ENCODE measurements at places on chromosomes 4 and X.

DNA sequence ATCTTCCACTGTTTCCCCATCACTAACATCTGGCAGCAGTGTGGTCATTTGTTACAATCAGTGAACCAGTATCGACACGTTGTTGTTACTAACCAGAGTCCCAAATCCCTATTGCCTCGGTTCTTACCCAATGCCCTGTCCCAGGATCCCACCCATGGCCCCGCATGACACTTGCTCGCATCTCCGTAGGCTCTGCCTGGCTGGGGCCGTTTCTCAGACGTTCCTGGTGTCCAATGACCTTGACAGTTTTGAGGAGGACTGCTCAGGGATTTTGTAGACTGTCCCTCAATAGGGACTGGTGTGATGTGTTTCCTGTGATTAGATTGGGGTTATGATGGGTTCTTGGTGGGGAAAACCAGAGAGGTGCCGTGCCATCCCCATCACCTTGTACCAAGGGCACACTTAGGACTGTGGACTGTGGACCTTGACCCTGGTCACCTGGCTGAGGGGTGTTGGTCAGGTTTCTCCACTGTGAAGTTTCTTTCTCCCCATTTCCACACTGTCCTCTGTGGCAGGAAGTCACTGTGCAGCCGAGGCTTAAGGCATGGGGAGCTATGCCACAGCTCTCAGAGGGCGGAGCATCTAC is 108.4 kb downstream of the ADRA2C start:
- DNase-seq = no peak

GRCh38 chr4:151983854-151984253 is 223.0 kb upstream of the GATB start:
- no peak for DNase-seq

GRCh38 chr4:118270492-118270891 is 82.3 kb downstream of the PRSS12 start:
- peak; percentile 45 for DNase-seq

DNA sequence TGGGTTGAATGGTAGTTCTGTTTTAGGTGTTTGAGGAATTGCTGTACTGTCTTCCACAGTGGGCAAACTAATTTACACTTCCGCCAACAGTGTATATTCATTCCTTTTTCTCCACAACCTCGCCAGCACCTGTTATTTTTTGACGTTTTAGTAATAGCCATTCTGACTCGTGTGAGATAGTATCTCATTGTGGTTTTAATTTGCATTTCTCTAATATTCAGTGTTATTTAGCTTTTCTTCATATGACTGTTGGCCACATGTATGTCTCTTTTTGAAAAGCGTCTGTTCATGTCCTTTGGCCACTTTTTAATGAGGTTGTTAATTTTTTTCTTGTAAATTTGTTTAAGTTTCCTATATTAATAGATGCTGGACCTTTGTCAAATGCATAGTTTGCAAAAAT is 26.9 kb upstream of the WDR17 start:
- DNase-seq = no peak

DNA sequence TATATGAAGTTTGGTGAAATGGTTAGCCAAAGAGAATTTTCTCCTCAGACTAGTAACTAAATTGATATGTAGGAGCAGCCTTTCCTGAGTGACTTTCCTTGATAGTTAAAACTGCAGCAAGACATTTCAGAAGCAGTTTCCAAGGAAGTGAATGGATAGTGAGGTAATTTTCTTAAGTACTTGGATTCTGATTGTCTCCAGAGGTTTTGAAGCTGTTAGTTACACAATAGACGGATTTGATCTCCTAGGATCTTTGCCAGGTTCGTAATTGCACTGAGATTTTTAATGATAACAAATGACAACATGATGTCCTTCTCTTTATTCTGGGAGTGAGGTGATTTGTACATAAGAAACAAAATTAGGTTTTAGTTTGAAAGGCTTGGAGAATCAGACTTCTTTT is 29.2 kb downstream of the PRRG1 start:
- DNase-seq = no peak

GRCh38 chrX:37815366-37815765 is 32.0 kb downstream of the DYNLT3 start:
- no peak for DNase-seq

DNA sequence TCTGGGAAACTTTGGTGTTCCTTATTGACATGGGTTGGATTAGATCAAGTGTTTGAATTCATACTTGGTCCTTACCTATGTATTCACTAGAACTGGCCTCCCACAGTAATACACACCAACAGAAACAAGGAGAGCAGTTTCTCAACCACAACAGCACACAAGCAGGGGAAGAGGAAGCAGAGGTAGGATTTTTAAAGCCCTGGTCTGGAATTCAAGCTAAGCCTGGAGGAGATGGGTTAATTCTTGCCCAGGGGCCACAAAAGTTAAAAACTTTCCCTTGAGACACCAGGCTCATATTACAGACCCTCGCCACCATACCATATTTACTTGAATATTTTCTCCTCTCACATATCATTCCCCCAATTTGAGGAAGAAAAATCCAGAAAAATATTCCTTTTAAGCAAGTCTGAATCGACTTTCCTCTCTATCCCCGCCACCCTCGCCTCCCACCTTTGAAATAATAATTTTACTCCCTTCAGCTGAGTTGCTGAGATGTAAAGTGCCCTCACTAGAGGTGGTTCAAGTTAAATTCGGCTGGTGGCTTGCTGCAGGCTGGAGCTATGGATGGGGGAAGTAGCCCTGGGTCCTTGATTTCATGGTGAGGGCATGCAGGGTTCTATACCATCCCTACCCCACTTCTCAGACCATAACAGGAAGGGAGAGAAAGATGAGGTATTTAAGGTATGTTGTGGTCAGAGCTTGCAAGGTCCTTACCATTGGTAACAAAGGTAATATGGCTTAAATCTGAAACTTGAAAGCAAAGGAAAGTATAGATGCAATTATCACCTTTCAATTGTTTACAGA is 440.2 kb downstream of the INPP4B start:
- peak; percentile 47 for DNase-seq

DNA sequence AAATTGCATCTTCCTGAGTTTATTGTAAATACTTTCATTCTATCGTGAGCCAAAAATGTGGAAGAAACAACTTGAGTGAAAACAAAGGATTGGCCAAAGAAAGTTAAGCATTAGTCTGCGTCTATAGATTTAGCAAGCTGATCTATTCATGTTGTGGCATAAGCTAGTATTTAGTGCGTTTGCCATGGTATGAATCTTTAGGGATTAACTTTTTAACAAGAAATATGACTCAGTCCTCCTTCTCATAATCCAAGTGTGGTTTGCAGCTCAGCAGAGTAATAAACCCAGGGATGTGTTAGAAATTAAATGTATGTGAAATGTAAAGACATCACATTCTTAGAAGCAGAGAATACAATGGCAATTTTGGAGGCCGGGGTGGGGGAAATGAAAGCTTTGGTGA is 1110.9 kb downstream of the NLGN4X start:
- DNase-seq = peak; percentile 7

GRCh38 chr4:158397781-158398180 is 123.9 kb upstream of the RXFP1 start:
- DNase-seq = no peak

DNA sequence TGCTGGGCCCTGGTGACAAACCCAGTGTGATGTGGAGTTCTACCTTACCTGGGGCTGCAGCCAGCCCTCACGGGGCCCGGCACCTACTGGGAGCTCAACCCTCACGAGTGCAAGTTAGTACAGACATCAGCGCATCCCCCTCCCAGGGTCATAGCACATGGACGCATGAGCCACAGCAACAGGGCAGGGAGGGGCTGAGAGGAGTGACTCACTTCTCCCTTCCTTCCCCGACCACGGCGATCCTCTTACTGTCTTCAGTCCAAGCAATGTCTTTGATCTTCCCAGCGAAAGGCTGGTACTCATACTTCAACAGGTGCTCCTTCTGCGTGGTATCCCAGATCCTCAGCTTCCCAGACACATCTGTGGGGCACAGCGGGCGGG is 17.8 kb downstream of the WDR1 start:
- peak; percentile 53 for DNase-seq

DNA sequence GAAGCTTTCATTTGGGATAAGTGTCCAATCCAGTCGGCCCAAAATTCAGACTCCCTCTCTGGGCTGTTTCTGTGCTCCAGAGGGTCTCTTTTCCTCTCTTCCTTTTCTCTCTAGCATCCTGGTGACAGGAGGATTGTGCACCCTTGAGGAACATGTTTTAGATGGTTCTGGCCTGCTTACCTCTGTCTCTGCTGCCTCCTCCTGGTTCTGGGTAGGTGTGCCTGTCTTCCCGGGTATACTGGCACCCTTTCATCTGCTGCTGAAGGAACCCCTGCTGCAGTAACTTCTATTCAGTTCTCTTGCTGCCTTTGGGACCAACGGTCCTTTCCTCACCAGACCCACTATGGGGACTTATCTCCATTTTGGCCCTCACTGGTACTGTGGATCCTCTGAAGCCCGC is 53.2 kb downstream of the HMGB2 start:
- no peak for DNase-seq

- peak; percentile 35 for DNase-seq
These were observed 204.2 kb downstream of the PABPC4L start for GRCh38 chr4:133997436-133997835.

DNA sequence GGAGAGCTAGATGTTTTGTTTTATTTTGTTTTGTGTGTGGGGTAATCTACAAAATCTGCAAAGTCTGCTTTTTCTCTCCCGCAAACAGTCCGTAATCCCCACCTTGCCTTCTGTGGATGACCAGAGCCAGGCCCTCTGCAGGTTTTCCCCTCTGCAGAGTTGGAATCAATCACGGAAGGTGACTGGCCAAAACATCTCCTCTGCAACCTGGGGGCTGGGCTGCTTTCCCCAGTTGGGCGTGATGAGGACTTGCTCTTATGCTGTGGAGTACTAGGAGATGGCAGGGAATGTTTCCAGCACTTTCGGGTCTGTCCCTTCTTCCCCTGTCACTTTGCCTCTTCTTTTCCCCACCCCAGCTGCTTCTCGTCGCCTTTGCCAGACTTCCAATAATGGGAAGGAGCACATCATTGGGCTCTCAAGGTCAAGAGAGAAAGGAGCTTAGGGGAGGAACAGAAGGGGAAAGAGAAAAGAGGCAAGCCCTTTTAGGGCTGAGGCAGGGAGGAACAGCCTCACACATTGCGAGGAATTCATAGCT is 1.1 kb downstream of the TMEM35A start:
- no peak for DNase-seq

GRCh38 chr4:76894537-76895255 is 3.2 kb downstream of the SOWAHB start:
- peak; percentile 29 for DNase-seq

DNA sequence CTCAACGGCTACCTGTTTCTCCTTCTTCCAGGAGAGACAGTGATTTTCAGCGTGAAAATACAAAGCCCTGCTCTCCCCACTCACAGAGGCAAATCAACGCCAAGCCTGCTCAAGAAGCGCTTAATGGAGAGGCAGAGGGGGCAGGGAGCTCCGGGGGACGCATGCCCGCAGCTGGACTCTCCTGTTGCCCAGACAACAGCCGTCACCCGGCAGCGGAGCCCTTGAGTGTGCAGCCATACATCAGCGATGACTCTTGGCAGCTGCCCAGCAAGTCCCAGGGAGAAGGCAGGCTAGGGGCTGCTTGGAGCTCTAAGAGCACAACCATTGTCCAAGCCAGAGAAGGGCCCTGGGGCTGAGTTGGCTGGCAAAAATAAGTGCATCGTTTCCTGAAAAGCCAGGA is 71.0 kb upstream of the AFAP1 start:
- peak; percentile 68 for DNase-seq

DNA sequence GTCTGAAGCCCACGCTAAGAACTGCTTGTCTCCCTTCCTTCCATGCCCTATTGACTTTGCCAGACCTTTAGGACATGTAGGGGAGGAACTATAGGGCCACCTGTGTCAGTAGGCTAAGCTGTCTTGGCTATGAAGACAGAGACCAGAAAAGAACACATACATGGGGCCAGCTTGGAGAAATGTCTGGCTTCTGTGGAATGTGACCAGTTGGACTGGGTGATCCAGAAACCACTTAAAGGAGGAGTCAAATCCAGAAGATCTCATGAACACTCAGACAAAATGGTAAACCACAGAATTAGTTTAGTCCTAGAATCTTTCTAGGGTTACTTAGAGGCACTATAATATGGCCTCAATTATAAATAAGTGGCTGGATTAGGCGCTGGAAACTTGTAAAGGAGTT is 42.0 kb downstream of the PHKA2 start:
- no peak for DNase-seq

- peak; percentile 53 for DNase-seq
These were observed 4.8 kb upstream of the EXOSC9 start for GRCh38 chr4:121796283-121796682.

- no peak for DNase-seq
These were observed 582.0 kb downstream of the ADGRL3 start for GRCh38 chr4:61782133-61782532.
